ENCODE measurements at places on chromosomes 16 and 17.
A peak's percentile ranks its signal among the peaks of the same experiment; 100 is the strongest.

GRCh38 chr16:23318639-23319038, 16.5 kb downstream of the SCNN1B start:
- DNase-seq = no peak

- DNase-seq = no peak
These were observed 680.6 kb upstream of the C16orf82 start for GRCh38 chr16:26386096-26386495.

- DNase-seq = no peak
These were observed 24.9 kb downstream of the VPS53 start for GRCh38 chr17:689556-690275.

- DNase-seq = no peak
These were observed 602.6 kb downstream of the KCNJ2 start for GRCh38 chr17:70771804-70772386.

DNA sequence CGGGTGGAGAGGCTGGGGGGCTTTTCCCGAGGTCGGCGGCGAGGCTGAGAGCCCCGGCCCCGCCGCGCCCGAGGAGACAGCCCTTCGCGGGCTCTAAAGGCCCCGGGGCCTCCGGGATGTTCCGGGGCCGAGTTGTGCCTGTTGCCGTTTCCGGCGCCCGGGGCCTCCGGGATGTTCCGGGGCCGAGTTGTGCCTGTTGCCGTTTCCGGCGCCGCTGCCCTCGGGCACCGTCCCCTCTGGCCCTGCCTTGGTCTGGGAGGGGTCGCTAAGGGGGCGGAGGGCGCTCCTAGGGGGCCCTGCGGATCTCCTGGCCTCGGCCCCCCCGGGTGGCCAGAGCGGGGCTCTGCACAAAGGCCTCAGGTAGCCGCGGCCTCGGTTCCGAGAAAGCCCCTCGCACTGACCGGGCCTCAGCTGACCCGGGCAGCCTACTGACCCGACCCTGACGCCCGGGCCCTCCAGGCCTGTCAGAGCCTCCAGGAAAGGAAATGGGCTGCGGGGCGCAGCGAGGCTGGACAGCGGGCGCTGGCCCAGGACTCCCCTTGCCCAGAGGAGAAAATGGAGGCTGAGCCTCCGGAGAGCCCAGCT, 24.2 kb downstream of the ACTG1 start:
- no peak for DNase-seq

DNA sequence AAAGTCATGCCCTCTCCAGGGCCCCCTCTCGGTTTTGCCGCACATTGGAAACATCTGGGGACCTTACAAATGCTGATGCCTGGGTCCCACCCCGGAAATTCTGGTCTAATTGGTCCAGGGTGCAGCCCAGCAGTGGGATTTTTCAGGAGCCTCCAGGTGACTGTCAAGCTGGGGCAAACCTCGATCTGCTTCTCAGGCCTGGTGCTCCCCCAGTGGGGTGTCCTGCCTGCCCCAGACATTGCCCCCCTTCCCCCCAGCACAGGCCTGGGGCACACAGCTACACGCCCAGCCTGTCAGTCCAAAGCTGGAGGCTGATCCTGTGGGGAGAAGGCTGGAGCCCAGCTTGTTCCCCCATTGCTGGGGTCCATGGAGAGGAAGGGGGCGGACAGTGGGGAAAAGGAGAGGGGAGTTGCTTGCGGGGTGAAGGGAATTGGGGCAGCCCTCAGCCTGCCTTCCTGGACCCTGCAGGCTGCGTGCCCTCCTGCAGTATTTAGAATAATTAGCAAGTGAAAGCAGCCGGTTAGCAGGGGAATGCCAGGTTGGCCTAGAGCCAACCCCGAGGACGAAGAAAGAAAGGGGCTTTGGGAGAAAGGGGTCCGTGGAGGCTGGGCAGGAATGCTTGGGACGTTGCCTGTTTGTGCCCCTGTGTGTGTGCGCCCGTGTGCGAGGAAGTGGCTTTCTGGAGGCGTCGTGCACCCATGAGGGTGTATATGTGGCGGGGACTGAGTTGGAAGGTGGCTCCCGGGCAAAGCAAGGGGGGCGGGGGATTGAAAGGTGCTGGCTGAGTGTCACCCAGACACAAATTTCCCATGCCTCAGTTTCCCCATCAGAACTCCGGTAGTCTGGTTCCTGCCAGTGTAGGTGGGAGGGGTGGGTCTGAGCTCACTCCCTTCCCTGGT, 5.9 kb downstream of the FOXJ1 start:
- no peak for DNase-seq

DNA sequence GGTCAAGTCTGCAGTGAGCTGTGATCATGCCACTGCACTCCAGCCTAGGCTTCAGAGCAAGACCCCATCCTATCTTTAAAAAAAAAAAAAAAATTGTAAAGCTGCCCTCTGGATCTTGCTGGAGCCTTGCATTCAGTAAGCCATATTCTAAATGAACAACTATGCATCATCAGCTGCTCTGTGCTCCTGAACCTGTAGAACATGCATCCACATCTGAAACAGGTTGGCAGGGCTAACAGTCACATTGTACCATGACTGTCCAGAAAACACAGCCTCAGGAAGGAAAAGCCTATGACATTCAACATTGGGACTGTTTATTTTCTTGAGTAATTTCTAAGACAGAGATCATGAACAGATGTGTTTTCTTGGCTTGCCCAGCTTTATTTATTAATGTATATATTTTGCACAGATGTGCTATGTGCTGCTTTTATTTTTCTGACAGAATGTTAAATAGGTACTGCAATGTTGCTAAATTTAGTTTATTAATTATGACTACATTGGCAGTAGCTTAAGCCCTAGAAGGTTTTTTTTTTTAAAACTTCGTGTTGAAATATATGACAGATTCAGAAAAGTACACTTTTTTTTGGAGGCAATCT, 19.8 kb downstream of the ACSF2 start:
- no peak for DNase-seq

DNA sequence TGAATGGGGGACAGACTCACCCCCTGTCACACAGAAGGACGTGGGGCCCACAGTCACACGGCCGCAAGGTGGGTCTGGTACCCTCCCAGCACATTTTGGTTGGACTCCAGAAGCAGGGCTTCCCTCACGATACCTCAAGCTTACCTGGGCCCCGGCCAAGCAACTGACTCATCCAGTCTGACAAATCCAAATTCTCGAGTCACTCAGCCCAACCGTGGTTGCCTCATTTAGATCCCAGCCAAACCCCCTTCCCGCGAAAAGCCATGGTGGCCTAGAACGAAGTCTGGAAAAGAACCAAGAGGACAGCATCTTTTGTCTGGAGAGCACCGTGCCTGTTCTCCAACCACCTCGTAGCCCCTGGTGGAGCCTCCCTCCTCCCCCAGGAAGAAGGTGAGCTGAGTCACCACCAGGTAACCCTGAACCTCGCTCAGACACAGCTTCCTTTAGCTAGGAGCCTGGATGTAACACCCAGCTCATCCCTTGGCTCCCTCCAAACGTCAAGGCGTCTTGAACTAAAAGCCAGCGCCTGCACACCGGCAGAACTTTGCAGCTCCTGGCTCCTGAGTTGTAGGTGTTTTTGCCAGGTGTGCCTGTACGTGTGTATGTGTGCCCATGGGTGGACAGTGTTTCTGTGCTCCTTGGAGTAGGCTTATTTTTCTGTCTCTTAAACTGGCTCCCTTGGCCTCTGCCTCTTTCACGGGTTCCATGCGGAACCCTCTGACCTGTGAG, 78.9 kb downstream of the CMIP start:
- DNase-seq = no peak

DNA sequence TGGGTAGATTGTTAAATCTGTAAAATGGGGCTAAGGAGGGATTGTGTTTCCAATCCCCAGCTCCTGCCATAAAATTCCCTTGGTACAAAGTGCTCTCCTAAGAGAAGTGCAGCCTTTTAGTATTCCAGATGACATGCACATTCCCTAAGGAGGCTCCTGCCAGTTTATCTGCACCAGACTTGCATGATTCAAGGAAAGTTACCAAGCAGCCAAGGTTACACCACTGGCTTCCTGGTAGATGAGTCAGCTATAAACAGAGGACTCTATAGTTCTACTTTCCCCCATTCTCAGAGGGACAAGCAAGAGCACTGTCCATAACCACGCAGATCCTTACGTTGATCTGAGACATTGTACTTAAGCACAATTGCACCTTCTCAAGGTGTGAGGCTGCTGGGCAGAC, 1.9 kb downstream of the CALB2 start:
- no peak for DNase-seq

GRCh38 chr17:46262271-46262670, 32.7 kb upstream of the LRRC37A start:
- DNase-seq = no peak

DNA sequence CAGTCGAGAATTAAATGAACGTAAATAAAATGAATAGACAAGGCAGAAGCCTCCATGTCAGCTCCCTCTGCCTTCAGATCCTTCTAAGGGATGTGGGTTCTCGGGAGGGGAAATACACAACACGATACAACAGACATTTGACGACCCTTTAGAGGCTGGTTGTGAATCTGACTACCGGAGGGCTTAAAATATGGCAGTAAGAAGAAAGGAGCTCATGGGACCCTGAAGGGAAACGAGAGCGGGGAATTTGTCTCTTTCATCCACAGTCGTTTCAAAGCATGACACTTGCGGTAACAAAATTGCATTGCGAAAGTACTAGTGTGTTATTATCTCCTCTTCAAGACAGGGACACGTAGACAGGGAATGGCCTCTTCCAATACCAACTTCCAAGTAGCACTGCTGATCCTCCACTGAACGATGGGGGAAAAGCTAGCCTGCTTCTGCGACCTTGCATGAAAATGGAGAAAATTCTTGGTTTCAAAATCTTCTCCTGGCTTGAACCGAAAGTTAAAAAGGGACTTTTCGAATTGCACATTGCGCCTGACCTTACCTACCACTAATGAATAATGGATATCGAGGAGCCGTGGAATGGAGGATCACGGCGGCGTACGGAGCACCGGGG, 1.2 kb upstream of the TNRC6C start:
- DNase-seq = no peak

GRCh38 chr16:4681471-4682083, 11.8 kb upstream of the NUDT16L1 start:
- no peak for DNase-seq

DNA sequence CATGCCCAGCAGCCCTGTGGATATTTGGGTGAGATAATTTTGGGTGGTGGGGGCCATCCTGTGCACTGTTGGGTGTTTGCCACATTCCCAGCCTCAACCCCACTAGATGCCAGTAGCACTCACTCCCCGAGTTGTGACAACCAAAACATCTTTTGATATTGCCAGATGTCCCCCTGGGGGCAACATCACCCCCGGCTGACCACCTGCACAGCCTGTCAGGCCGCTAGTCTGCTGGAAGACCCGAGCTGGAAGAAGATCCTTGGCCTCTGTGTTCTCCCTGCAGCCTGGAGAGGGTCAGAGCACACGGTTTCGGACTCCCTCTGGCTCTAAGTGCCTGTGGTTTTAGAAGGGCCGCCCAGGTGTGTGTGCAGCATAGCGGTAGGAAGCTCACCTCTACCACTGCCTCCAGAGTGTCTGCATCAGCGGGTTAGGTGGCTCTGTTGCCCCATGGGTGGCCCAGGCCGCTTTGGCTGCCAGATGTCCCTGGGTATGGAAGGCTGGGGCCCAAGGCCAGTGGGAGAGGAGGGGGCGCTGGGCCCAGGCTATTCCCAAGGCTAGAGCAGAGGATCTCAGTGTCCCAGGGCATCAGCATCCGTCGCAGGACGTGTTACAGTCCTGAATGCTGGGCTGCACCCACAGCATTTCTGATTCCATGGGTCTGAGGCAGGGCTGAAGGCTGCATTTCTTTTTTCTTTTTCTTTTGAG, 195.8 kb upstream of the GSE1 start:
- DNase-seq = no peak

GRCh38 chr17:68580236-68580770, 20.9 kb downstream of the FAM20A start:
- no peak for DNase-seq

GRCh38 chr17:70321352-70321751, 152.0 kb downstream of the KCNJ2 start:
- no peak for DNase-seq

GRCh38 chr17:33750943-33751701, 458.0 kb upstream of the ASIC2 start:
- DNase-seq = peak; percentile 70

DNA sequence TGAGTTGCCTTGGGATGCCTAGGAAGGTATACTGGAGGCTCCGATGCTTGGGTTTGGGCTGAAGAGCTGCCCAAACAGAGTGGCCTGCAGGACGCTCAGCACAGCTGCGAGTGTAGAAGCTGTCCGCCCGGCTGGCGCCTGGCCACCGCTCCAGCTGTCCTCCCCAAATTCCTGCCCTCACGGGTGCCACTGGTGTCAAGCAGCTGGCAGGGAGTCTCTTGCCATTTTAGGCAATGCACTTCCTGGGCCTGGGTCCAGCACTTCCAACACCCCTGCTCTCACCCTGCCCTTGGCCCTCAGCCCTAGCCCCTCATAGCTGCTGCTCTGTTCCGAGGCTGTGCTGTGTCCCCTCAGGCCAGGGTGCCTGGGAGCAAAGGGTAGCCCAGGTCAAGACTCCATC, 5.2 kb upstream of the PKMYT1 start:
- no peak for DNase-seq

DNA sequence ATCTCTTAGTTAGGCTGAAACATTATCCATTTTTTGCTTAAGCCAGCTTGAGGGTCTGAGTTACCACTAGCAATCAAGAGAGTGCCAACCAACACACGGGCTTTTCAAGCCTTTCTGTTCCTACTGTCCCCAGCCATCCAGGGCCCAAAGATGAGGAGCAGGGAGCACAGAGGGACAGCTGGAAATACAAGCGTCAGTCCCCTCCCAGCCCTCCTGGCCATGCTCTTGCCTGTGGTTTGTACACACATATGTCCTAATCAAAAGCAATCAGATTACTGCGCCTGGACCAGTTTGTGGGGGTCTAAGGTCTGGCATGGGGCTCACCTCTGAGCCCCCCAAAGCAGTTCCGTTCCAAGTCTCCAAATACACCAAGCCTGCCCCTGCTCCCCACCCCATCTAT, 3.5 kb downstream of the CORO7 start:
- no peak for DNase-seq

- no peak for DNase-seq
These were observed 36.4 kb downstream of the FOXL1 start for GRCh38 chr16:86614699-86615098.

GRCh38 chr16:88389621-88390160, 6.9 kb downstream of the ZNF469 start:
- no peak for DNase-seq

DNA sequence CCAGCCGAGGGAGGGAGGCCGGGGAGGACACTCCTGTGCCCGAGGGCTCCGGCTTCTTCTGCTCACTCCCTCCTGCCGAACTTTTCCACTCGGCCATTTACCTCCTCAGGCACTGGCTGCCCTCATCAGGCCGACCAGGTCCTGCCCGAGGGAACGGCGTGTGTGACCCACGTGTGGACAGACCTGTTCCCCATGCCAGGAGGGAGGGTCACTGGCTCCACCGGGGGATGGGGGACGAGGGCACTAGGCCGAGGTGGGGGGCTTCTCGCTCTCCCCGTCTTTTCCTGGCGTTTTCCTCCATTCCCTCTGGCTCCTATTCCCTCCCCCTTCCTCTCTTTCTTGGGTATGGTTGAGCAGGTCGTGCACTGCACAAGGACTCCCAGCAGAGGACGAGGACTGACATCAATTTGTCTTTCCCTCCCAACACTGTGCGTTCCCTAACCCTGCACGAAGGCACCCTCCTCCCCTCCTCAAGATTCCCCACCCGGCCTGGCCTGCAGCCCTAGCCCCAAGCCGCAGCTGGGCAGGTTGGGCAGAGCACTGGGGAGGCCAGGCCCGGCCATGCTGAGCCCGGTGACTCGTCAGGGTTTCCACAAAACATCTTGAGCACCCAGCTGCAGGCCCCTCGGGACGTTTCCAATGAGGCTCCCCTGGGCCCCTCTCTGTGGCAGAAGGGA, 3.2 kb upstream of the IL17C start:
- no peak for DNase-seq

GRCh38 chr17:27622986-27623385, 8.0 kb upstream of the LGALS9 start:
- DNase-seq = no peak
